ENCODE measurements at places on chromosomes 4 and X. TPM values are rescaled to one million over a fixed set of nuclear protein-coding genes. Genes with fewer than 3 reads are reported as not detected.

EPHA5 gene
- 8.9 TPM for total RNA-seq

NAA11 gene
- not detected for total RNA-seq

CDK16 gene
- total RNA-seq = 55.9 TPM

ATP7A gene
- total RNA-seq = 15.2 TPM

SAGE1 gene
- total RNA-seq = not detected

HPGD gene
- 2.9 TPM for total RNA-seq
